ENCODE measurements at places on chromosomes 5 and 9.

DNA sequence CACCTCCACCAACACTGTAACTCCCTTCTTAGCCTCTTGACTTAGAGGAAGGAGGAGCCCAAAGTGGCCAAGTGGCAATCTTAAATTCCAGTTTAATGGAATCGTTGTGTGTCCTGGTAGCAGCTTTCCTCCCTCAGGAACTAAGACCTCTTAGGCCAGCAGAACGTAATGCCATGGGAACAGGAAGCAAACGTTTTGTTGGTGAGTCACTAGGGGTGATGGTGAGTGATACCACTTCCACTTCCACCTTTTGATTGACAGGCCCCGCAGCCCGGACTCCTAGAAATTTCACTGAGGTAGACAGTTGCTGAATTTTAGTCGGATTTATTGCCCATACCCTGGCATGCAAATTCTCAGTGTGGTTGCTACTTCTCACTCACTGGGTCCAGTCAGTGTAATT is 94.2 kb upstream of the FBN2 start:
- no peak overlapping the region for H3K4me3 ChIP-seq
- H3K4me1 ChIP-seq, result no peaks in the 10 kb centered on the region
- H3K36me3 ChIP-seq, result no peaks in the 10 kb centered on the region
- no peaks in the 10 kb centered on the region for H3K27me3 ChIP-seq
- DNase-seq, result no peak
- no peak overlapping the region for H3K27ac ChIP-seq

DNA sequence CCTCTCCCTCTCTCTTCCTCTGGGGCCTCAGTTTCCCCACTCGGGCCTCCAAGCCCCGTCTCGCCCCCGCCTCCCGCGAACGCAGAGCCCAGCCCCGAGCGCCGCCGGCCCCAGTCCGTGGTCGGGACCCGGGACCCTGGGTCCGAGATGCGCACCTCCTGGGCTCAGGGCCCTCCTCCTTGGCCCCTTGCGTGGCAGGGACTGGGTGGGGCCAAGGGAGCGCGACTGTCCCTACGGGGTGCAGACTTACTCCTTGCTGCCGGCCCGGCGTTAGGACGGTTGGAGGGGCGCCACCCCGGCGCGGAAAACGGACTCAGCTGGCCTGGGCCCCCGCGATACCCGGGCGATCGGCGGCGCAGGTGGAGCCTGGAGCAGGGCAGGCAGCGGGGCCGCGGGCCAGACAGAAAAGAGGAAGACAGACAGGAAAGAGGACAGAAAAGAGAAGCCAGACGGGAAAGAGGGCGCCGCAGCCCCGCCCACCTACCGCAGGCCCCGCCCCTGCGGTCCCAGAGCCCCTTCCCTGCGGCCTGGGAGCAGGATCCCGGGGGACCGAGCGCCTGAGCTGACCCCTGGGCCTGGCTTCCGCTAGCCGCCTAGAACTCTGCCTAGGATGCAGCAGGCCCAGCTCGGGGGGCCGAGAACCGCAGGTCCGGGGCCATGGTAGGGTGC is at the start of gene GBGT1:
GBGT1 (minus strand) TSS at position 411 of the 669 bp plus-strand sequence. CDS start 1,502 bp downstream, outside the sequence.
- peak; percentile 63 for DNase-seq
- H3K4me1 ChIP-seq, result peaks cover 18% of the 10 kb centered on the region
- peak within 1 kb of the TSS; percentile 55 for H3K4me3 ChIP-seq
- no peaks in the 10 kb centered on the region for H3K27me3 ChIP-seq
- no peak within 1 kb of the TSS for H3K27ac ChIP-seq

DNA sequence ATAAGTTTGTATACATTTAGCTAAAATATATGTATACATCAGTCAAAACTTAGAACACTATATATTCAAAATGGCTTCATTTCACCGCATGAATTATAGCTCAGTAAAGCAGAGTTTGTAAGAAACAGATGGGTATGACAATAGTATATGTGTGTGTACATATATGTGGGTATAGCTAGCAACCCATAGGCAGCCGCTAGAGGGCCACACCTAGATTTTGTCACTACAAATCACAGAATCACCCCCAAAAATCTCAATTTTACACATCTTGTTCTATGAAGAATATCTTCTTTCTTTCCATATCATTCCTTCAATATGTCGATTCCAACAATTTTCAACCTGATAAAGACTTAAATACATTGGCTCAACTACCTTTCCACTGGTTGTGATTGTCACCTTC is 357.8 kb upstream of the CCNG1 start:
- H3K36me3 ChIP-seq, result no peaks in the 10 kb centered on the region
- H3K27ac ChIP-seq, result no peak overlapping the region
- H3K27me3 ChIP-seq, result no peaks in the 10 kb centered on the region
- no peak overlapping the region for H3K4me3 ChIP-seq

GRCh38 chr5:132480893-132481595 is 9.5 kb downstream of the IRF1 start:
- peaks cover 89% of the 10 kb centered on the region for H3K4me1 ChIP-seq
- peak overlapping the region; percentile 1 for H3K27ac ChIP-seq
- no peak for DNase-seq
- H3K36me3 ChIP-seq, result peaks cover 43% of the 10 kb centered on the region

- H3K4me1 ChIP-seq, result no peaks in the 10 kb centered on the region
- DNase-seq, result no peak
- H3K27ac ChIP-seq, result no peak overlapping the region
Measured at GRCh38 chr5:75199946-75200345, 36.7 kb downstream of the ANKRD31 start.

- H3K27me3 ChIP-seq, result no peaks in the 10 kb centered on the region
- H3K4me1 ChIP-seq, result peaks cover 26% of the 10 kb centered on the region
- H3K27ac ChIP-seq, result no peak overlapping the region
- no peak overlapping the region for H3K4me3 ChIP-seq
Measured at GRCh38 chr9:5441043-5441442, 3.3 kb upstream of the PLGRKT start.

DNA sequence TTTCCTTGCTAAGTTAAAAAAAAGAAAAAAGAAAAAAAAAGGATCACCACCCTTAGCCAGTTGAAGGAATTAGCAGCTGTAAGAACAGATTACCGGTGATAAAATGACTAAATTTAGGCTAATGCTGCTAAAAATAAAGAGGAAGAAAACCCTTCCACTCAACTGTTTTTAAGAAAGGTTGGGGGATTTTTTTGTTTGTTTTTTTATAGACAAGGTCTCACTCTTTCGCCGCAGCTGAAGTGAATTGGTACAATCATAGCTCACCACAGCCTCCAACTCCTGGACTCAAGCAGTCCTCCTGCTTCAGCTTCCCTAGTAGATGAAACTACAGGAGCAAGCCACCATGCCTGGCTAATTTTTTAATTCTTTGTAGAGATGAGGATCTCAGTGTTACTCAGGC is 101.7 kb downstream of the SNCAIP start:
- H3K27me3 ChIP-seq, result no peaks in the 10 kb centered on the region
- DNase-seq, result no peak
- no peaks in the 10 kb centered on the region for H3K36me3 ChIP-seq

- no peak overlapping the region for H3K27ac ChIP-seq
- H3K27me3 ChIP-seq, result no peaks in the 10 kb centered on the region
- no peaks in the 10 kb centered on the region for H3K36me3 ChIP-seq
Measured at GRCh38 chr9:82949203-82949602, 113.7 kb downstream of the RASEF start.

- H3K4me1 ChIP-seq, result no peaks in the 10 kb centered on the region
- no peaks in the 10 kb centered on the region for H3K27me3 ChIP-seq
- no peak for DNase-seq
- H3K4me3 ChIP-seq, result no peak overlapping the region
- no peak overlapping the region for H3K27ac ChIP-seq
Measured at GRCh38 chr9:2307480-2307879, 292.3 kb downstream of the SMARCA2 start.

GRCh38 chr5:68420476-68421344 is 205.2 kb downstream of the PIK3R1 start:
- no peak overlapping the region for H3K27ac ChIP-seq
- no peaks in the 10 kb centered on the region for H3K27me3 ChIP-seq
- H3K36me3 ChIP-seq, result no peaks in the 10 kb centered on the region
- no peak overlapping the region for H3K4me3 ChIP-seq
- DNase-seq, result no peak
- H3K4me1 ChIP-seq, result peaks cover 11% of the 10 kb centered on the region

DNA sequence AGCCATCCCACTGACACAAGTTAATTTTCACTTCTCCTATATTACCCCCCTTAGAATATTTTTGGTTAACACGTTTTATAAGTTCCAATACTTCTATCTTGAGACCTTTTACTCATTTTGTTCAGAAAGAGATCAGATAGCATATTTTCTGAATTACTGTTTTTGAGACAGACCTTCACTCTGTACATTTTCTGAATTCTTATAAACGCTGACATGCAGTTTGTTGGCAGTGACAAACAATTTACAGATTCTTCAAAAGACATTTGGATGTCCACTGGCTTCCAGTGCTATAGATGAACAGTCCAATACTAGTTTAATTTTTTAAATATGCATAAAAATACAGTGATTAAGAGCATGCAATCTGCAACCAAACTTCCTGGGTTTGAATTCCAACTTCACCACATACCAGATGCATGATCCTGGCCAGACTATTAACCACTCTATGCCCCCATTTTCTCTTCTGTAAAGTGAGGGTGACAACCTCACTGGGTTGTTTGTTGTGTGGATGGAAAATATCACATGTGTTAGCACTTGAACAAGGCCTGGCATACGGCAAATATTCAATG is 142.1 kb downstream of the AGTPBP1 start:
- DNase-seq, result no peak
- peaks cover 14% of the 10 kb centered on the region for H3K36me3 ChIP-seq
- peaks cover 11% of the 10 kb centered on the region for H3K4me1 ChIP-seq
- H3K27ac ChIP-seq, result no peak overlapping the region

- H3K4me3 ChIP-seq, result no peak overlapping the region
- no peaks in the 10 kb centered on the region for H3K27me3 ChIP-seq
- no peak for DNase-seq
- no peaks in the 10 kb centered on the region for H3K36me3 ChIP-seq
- no peaks in the 10 kb centered on the region for H3K4me1 ChIP-seq
- H3K27ac ChIP-seq, result no peak overlapping the region
Measured at GRCh38 chr5:137794863-137795262, 40.7 kb upstream of the HNRNPA0 start.

DNA sequence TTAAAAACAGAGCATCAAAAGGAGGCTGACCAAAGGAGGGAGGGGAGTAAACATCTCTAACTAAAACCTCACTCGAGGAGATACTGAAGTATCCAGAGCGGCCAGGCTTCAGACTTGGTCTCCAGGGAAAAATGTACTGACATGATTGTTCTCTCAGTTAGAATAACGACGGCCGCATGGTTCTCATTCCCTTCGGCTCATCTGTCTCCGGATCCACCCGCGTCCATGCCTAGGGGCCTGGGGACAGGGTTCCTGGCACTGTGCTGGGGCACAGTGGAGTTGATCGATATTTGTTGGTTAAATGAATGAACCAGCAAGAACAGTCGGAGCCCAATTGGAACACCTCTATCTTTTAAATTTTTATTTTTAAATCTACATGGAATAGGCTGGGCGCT is 167.1 kb upstream of the PHYKPL start:
- no peaks in the 10 kb centered on the region for H3K27me3 ChIP-seq
- no peaks in the 10 kb centered on the region for H3K36me3 ChIP-seq
- DNase-seq, result no peak
- H3K4me3 ChIP-seq, result no peak overlapping the region
- H3K27ac ChIP-seq, result no peak overlapping the region

GRCh38 chr5:37846786-37847310 is 7.0 kb upstream of the GDNF start:
- no peaks in the 10 kb centered on the region for H3K36me3 ChIP-seq
- no peak for DNase-seq

- no peaks in the 10 kb centered on the region for H3K4me1 ChIP-seq
- no peaks in the 10 kb centered on the region for H3K36me3 ChIP-seq
- peaks cover 6% of the 10 kb centered on the region for H3K27me3 ChIP-seq
- DNase-seq, result no peak
- H3K27ac ChIP-seq, result no peak overlapping the region
Measured at GRCh38 chr5:1762121-1762882, 37.3 kb downstream of the MRPL36 start.

DNA sequence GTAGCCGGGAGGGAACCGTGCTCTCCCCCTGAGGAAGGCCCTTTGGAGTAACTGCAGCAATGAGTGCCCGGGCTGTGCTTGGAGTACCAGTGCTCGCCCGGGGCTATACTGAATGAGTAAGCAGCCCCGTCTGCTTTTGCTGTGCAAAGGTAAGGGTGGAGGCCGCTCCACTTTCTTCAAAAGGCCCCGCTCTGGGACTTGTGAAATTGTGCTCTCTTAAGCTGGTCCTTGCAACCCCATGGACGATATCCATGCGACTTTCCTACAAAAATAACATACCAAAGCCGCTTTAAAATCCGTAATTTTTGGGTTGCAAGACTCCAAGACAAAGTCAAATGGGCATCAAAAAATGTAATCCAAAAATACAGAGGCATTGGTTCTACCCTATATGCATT is 578 bp upstream of the TNFAIP8 start:
- H3K27me3 ChIP-seq, result no peaks in the 10 kb centered on the region
- peak; percentile 67 for DNase-seq
- peak overlapping the region; percentile 76 for H3K27ac ChIP-seq
- H3K4me1 ChIP-seq, result peaks cover 87% of the 10 kb centered on the region
- peak overlapping the region; percentile 61 for H3K4me3 ChIP-seq
- H3K36me3 ChIP-seq, result peaks cover 20% of the 10 kb centered on the region

- peaks cover 14% of the 10 kb centered on the region for H3K27me3 ChIP-seq
- H3K27ac ChIP-seq, result no peak within 1 kb of the TSS
- no peaks in the 10 kb centered on the region for H3K36me3 ChIP-seq
- no peaks in the 10 kb centered on the region for H3K4me1 ChIP-seq
Measured at GRCh38 chr9:13279284-13280141, at the start of gene MPDZ. TSS of gene MPDZ (minus strand) at chr9:13279692. CDS start at chr9:13250315, 29,377 bp downstream.

- DNase-seq, result no peak
- H3K36me3 ChIP-seq, result no peaks in the 10 kb centered on the region
- H3K4me3 ChIP-seq, result no peak overlapping the region
- no peaks in the 10 kb centered on the region for H3K4me1 ChIP-seq
- no peak overlapping the region for H3K27ac ChIP-seq
Measured at GRCh38 chr5:32840606-32841005, 129.5 kb downstream of the NPR3 start.

DNA sequence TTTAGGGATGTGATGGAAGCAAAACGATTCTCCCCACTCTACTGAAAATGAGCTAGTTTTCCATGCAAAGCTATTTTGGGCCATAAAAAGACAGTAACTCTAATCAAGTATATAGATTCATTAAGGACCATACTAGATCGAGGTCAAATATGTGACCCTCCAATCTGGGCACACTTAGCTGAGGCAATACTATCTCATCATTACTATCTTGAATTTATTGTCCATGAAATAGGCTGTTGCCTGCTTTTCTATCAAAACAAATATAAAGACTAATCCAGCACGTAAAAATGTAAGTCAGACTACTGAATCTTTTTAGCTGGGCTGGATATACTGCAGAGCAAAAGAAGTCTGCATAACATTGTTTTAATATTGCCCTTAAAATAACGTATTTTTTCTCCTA is 943.1 kb downstream of the NR2F1-AS1 start:
- H3K4me3 ChIP-seq, result no peak overlapping the region
- no peaks in the 10 kb centered on the region for H3K4me1 ChIP-seq
- H3K27me3 ChIP-seq, result no peaks in the 10 kb centered on the region
- H3K27ac ChIP-seq, result no peak overlapping the region
